Stimulated activated CD4-positive, alpha-beta T cell treated with anti-CD3 and anti-CD28 coated beads, Interleukin-1b, Interleukin-23, amount 100 ng/mL, for 24 hours (primary cell): ENCODE measurements at places on chromosomes 7 and 10.

DNA sequence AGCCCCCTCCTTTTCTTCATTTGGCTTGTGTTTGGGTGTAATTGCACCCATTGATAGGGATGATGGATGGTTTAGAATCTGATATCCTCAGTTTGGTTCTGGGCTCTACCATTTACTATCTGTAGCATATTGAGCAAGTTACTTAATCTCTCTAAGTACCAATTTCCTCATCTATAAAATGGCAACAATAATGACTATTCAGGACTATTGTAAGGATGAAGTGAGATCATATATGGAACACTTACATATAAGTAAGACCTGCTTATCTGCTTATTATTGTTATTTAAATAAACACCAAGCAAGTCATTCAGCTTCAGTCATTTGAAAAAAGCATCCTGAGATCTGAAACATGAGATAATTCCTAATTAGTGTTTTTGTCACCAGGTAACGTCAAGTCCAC lies 127.0 kb downstream of the SEC23IP start:
- no peak for DNase-seq

DNA sequence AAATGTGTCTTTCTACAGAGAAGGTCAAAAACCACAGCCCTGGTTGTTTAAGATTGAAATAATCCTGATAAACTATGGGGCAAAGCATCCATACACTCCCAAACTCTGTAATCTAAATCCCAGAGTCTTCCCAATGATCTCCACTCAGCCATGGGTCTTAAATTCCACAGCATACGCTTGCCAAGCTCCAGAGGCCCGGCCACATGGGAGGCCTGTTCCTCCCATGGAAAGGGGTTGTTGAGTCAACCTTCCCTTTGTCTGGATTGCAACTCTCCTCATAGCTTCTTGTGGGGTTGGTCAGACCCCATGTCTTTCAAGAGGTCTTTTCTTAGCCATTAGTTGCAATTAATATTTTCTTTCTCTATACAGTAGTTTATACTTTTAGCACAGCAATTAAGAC lies 718 bp upstream of the STEAP4 start:
- DNase-seq, result no peak

- no peak for DNase-seq
Measured at GRCh38 chr7:139566075-139566474, 42.6 kb downstream of the CLEC2L start.

DNA sequence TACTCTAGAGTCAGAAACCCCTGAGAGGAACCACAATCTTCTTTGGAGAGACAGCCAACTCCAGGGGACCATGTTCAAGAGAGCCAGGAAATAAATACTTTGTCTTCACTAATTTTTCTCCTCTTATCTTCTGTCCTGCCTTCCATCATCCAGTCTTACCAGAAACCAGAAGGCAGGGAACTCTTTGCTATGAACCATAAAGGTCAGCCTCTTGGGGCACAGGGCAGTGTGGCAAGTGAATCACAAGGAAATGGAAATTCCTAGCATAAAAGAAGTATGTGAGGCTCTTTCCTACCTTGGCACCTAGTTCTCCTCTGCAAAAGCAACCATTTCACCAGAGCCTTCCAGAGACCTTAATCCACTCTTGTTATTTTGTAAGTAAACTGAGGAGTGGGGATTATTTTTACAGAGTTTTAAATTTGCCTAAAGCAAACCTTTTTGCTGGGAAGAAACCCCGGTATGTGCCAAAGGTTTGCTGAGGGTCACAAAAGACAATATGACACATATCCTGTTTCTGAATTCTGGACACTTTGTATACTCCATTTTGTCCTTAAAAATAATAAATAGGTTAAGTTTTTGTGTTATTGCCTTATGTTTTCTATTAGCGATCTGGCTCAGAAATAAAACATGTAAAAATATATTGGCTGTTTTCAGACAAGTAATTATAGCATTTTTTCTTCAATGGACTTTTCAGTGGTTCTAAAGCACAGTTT lies 87.1 kb downstream of the ADAM22 start:
- no peak for DNase-seq

DNA sequence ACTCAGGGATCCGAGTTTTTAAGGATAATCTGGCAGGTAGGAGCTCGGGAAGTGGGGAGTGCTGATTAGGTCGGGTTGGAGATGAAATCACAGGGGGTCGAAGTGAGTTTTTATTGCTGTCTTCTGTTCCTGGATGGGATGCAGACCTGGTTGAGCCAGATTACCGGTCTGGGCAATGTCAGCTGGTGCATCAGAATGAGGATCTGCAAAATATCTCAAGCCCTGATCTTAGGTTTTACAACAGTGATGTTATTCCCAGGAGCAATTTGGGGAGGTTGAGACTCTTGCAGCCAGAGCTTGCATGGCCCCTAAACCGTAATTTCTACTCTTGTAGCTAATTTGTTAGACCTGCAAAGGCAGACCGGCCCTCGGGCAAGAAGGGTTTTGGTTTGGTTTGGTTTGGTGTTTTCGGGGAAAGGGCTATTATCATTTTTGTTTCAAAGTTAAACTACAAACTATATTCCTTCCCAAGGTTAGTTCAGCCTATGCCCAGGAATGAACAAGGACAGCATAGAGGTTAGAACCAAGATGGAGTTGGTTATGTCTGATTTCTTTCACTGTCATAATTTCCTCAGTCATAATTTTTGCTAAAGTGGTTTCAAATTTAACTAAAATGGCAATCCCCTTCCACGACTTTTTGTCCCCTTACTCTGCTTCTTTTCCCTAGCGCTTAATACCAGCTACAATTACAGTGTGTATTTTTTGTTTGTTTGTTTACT lies 20.6 kb upstream of the PIK3CG start:
- no peak for DNase-seq

DNA sequence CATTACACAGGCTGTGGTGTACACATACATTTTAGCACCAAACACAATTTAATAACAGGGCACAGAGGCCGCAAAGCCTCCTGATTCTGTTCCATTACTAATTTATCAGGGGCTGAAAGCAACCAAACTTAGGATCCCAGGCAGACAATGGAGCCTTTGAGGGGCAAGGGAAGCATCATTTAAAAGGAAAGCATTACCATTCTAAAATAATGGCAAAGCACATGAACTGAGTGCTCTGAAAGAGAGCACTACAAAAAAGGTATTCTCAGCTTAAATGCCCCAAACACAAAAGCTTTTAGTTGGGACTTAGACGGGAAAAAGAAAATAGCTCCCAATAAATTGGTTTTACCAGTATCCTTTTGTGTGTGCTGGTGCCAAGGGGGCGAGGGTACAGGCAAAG lies 282.0 kb upstream of the ETV1 start:
- no peak for DNase-seq

- no peak for DNase-seq
Measured at GRCh38 chr7:102991540-102992214, 78.9 kb downstream of the LRRC17 start.

GRCh38 chr10:79336276-79336675 lies 11.0 kb upstream of the PPIF start:
- no peak for DNase-seq

- DNase-seq, result no peak
Measured at GRCh38 chr10:86340176-86340990, 26.2 kb downstream of the GRID1 start.

DNA sequence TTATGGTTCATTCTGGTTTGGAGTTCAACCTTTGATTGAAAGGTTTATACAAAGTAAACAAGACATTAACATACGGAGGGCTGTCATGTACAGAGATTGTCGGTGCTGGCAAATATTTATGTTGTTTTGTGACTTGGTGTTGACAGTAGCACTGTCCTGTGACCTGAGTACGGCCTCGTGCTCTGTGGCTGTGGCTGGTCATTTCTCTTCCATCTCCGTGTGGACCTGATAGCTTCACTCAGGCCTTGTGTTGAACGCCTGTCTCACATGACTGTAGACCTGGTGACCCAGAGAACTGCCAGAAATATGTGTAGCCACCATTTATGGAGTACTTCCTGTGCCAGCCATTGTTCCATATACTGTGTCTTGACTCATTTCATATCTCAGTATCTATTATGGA lies 311.6 kb downstream of the CCDC3 start:
- no peak for DNase-seq

DNA sequence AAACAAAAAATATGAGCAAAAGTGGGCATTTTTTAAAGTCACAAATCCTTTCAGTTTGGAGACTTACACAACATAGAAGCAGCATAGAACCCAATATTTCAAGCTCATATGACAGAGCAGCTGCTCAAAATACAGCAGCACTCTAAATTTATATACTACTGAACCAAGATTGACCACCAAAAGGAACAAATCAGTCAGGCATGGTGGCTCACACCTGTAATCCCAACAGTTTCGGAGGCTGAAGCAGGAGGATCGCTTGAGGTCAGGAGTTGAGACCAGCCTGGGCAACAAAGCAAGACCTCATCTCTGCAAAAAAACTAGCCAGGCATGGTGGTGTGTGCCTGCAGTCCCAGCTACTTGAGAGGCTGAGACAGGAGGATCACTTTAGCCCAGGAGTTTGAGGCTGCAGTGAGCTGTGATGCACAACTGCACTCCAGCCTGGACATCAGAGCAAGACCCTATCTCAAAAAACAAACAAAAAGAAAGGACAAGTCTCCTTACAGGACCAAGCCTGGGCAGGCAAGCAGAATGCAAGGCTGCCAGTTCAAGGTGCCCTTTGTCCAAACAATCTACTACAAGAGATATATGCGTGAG lies 40.0 kb downstream of the PARD3 start:
- no peak for DNase-seq

GRCh38 chr10:97574374-97575126 lies 2.0 kb downstream of the ANKRD2 start:
- DNase-seq, result no peak

- no peak for DNase-seq
Measured at GRCh38 chr10:92001581-92001980, 78.0 kb downstream of the BTAF1 start.

GRCh38 chr10:100131571-100131970 lies 49.9 kb upstream of the CPN1 start:
- no peak for DNase-seq
